ENCODE measurements at places on chromosomes 7 and 10.

GRCh38 chr10:84108797-84109196 lies 30.5 kb upstream of the GHITM start:
- DNase-seq: no peak
- H3K36me3 ChIP-seq: no peaks in the 10 kb centered on the region
- H3K27ac ChIP-seq: no peak overlapping the region
- H3K4me3 ChIP-seq: no peak overlapping the region
- peaks cover 2% of the 10 kb centered on the region for H3K27me3 ChIP-seq

- no peak overlapping the region for H3K27ac ChIP-seq
- H3K36me3 ChIP-seq: no peaks in the 10 kb centered on the region
- no peak overlapping the region for H3K4me3 ChIP-seq
- H3K4me1 ChIP-seq: peaks cover 31% of the 10 kb centered on the region
These were observed 57.4 kb downstream of the CDK6 start for GRCh38 chr7:92778972-92779371.

- H3K27ac ChIP-seq: no peak overlapping the region
- DNase-seq: no peak
- H3K4me3 ChIP-seq: no peak overlapping the region
- H3K36me3 ChIP-seq: no peaks in the 10 kb centered on the region
- no peaks in the 10 kb centered on the region for H3K4me1 ChIP-seq
- H3K27me3 ChIP-seq: no peaks in the 10 kb centered on the region
These were observed 86.2 kb downstream of the HIBADH start for GRCh38 chr7:27576360-27576944.

GRCh38 chr7:44051611-44052220 lies 7.2 kb downstream of the DBNL start:
- DNase-seq: no peak
- H3K36me3 ChIP-seq: peaks cover 73% of the 10 kb centered on the region
- H3K4me1 ChIP-seq: no peaks in the 10 kb centered on the region
- no peak overlapping the region for H3K4me3 ChIP-seq
- peak overlapping the region; percentile 48 for H3K27ac ChIP-seq

DNA sequence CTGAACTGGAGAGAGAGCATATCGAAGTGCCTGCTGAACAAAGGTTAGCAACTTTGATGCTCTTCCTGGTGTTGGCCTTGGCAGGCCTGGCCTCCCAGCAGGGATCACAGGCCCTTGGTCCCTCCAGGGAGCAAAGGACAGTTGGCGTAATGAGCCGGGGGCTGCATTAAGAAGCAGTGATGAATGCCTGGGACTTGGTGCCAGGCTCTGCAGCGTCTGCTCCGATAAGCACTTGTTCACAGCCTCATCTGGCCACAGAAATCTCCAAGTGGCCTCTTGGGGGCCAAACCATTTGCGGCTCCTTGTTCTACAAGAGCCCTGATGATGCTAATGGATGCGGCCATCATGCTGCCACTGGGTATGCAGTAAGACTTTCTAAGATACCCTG lies 31.8 kb downstream of the CRHR2 start:
- H3K4me1 ChIP-seq: no peaks in the 10 kb centered on the region
- peaks cover 2% of the 10 kb centered on the region for H3K36me3 ChIP-seq
- DNase-seq: no peak

GRCh38 chr10:100133801-100134200 lies 52.0 kb downstream of the ERLIN1 start:
- H3K27me3 ChIP-seq: no peaks in the 10 kb centered on the region
- H3K36me3 ChIP-seq: no peaks in the 10 kb centered on the region
- H3K4me1 ChIP-seq: no peaks in the 10 kb centered on the region
- H3K27ac ChIP-seq: no peak overlapping the region
- no peak overlapping the region for H3K4me3 ChIP-seq
- no peak for DNase-seq

- no peak overlapping the region for H3K27ac ChIP-seq
- no peak for DNase-seq
- H3K36me3 ChIP-seq: no peaks in the 10 kb centered on the region
- no peak overlapping the region for H3K4me3 ChIP-seq
- peaks cover 4% of the 10 kb centered on the region for H3K27me3 ChIP-seq
These were observed 86.6 kb upstream of the C7orf33 start for GRCh38 chr7:148503900-148504487.

GRCh38 chr10:14384116-14384730 lies 53.5 kb upstream of the FRMD4A start:
- H3K36me3 ChIP-seq: no peaks in the 10 kb centered on the region
- H3K27ac ChIP-seq: no peak overlapping the region
- no peaks in the 10 kb centered on the region for H3K27me3 ChIP-seq
- no peak for DNase-seq

- H3K27ac ChIP-seq: no peak overlapping the region
- H3K4me1 ChIP-seq: peaks cover 22% of the 10 kb centered on the region
- no peaks in the 10 kb centered on the region for H3K27me3 ChIP-seq
- H3K4me3 ChIP-seq: no peak overlapping the region
- DNase-seq: no peak
These were observed 1029.6 kb downstream of the LRMDA start for GRCh38 chr10:76461024-76461423.

DNA sequence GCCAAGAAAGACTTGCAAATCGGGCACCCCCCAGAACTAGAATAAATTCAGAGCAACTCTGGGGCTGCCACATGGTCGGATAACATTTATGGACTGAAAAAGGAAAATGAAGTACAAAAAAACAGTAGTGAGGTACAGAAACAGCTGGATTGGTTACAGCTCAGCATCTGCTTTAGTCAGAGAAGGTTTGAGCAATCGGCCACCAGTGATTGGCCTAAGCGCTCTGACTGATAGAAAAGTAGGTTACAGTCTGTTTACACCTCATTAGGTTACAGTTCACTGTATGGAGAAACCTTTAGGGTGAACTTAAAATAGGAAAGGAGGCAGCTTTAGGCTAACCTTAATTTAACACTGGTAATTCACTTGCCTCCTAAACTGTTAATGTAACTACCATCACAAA lies 102.0 kb upstream of the DKK1 start:
- no peaks in the 10 kb centered on the region for H3K36me3 ChIP-seq
- no peak for DNase-seq
- no peak overlapping the region for H3K4me3 ChIP-seq
- peak overlapping the region; percentile 22 for H3K27ac ChIP-seq
- H3K27me3 ChIP-seq: no peaks in the 10 kb centered on the region
- H3K4me1 ChIP-seq: peaks cover 9% of the 10 kb centered on the region

- no peaks in the 10 kb centered on the region for H3K36me3 ChIP-seq
- H3K27me3 ChIP-seq: no peaks in the 10 kb centered on the region
- no peak for DNase-seq
- H3K4me3 ChIP-seq: no peak overlapping the region
These were observed 57.4 kb upstream of the NRP1 start for GRCh38 chr10:33391611-33392465.

- DNase-seq: no peak
- no peaks in the 10 kb centered on the region for H3K27me3 ChIP-seq
- H3K4me3 ChIP-seq: no peak overlapping the region
- H3K4me1 ChIP-seq: no peaks in the 10 kb centered on the region
- H3K36me3 ChIP-seq: no peaks in the 10 kb centered on the region
- no peak overlapping the region for H3K27ac ChIP-seq
These were observed 325.2 kb downstream of the PRPF18 start for GRCh38 chr10:13911821-13912520.

DNA sequence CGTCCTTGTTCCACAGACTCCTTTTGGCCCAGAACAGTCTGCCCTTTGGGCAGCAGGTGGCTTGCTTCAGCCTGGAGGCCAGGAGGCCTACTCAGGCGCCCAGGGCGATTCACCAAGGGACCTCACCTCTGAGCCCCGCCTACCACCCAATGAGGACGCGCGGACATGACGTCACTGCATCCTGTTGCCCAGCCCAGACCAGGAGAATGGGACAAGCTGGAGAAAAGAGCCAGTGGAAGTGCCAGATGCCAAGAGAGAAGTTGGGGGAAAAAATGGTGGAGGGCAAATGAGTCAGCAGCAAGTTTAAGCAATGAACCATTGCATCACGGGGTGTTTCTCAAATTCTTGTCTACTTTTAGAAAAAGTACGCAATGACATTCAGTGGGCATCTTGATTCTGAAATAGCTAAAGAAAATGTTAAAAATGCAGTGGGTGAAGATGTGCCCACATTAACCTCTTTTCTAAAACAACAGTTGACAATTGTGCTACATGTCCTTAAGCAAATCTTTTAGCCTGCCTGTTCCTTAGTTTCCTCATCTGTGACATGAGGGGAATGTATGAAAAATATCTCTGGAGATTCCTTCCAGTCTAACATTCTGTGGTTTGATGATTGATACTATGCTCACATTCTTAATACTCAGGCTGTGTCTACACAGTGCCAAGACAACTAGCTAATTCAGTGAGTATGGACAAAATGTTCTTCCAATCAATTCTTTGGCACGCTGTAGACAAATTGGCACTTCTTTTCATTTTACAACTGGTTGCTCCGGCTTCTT lies 23.9 kb upstream of the LEP start:
- H3K27ac ChIP-seq: peak overlapping the region; percentile 52
- H3K36me3 ChIP-seq: no peaks in the 10 kb centered on the region
- peaks cover 13% of the 10 kb centered on the region for H3K27me3 ChIP-seq
- H3K4me1 ChIP-seq: no peaks in the 10 kb centered on the region
- no peak overlapping the region for H3K4me3 ChIP-seq
- DNase-seq: no peak

DNA sequence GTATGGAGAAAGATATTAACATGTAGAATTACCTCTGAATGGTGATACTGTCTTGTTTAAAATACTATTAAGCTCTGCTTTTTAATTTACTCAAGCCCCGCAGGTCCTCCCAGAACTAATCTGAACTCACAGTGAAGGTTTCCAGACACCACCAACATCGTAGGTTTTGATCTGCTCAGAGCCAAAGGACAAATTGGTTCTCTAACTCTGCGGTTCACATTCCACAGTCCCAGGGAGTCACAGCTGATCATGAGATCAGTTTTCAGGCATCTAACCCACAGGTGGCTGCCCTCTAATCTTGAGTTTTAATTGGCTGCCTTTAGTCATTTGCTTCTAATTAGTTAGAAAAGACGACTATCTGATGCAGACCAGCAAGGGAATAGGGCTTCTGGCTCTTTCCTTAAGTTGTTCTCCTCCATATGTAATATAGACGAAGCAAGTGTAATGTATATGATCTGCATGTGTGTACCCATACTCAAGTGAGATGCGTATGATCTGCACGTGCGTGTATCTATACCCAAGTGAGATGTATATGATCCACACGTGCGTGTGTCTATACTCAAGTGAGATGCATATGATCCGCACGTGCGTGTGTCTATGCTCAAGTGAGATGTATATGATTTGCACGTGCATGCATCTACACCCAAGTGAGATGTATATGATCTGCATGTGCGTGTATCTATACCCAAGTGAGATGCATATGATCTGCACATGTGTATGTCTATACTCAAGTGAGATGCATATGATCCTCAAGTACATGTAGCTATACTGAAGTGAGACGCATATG lies 331.5 kb upstream of the NPVF start:
- no peak overlapping the region for H3K27ac ChIP-seq
- DNase-seq: no peak
- H3K4me1 ChIP-seq: no peaks in the 10 kb centered on the region
- no peaks in the 10 kb centered on the region for H3K27me3 ChIP-seq

DNA sequence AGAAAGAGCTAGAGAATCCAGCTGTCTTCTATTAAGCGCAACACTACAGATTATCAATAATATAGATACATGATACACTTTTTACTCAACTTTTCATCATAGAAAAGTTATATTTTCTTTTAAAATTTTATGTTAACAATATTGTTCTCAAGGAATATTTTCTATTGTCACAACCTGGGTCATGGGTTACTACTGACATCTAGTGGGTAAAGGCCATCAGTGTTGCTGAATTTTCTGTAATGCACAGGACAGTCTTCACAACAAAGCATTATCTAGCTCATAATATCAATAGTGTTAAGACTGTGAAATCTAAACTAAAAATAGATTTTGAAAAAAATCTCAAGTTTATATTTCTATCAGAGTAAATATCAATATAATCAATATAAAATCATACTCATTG lies 209.8 kb downstream of the ZNF33B start:
- H3K36me3 ChIP-seq: no peaks in the 10 kb centered on the region
- no peak for DNase-seq
- H3K27me3 ChIP-seq: no peaks in the 10 kb centered on the region

DNA sequence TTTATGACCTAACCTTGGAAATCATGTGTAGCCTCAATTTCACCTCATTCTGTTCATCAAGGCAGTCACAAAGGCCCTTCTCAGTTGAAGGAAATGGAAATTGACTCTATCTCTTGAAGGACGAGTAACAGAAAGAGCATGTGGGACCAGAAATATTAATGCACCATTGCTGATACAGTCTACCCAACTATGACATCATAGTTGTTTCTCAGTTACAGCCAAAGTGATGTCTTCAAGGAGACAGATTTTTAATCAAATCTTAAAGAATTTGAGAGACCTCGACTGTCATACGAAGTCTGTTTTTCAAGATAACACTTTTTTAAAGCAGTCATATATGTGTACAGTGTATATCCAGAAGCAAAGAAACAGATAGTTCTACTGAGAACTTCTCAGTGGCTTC lies 335.7 kb upstream of the PHF14 start:
- no peaks in the 10 kb centered on the region for H3K4me1 ChIP-seq
- H3K36me3 ChIP-seq: no peaks in the 10 kb centered on the region
- no peak for DNase-seq
- H3K27ac ChIP-seq: no peak overlapping the region
